ENCODE measurements at places on chromosomes 16 and 17.

GRCh38 chr17:69954241-69954925, 120.6 kb upstream of the KCNJ16 start:
- DNase-seq: no peak

GRCh38 chr17:4940555-4941318, 669 bp downstream of the RNF167 start:
- DNase-seq: no peak

- no peak for DNase-seq
Measured at GRCh38 chr17:50891577-50891989, 25.4 kb upstream of the TOB1 start.

DNA sequence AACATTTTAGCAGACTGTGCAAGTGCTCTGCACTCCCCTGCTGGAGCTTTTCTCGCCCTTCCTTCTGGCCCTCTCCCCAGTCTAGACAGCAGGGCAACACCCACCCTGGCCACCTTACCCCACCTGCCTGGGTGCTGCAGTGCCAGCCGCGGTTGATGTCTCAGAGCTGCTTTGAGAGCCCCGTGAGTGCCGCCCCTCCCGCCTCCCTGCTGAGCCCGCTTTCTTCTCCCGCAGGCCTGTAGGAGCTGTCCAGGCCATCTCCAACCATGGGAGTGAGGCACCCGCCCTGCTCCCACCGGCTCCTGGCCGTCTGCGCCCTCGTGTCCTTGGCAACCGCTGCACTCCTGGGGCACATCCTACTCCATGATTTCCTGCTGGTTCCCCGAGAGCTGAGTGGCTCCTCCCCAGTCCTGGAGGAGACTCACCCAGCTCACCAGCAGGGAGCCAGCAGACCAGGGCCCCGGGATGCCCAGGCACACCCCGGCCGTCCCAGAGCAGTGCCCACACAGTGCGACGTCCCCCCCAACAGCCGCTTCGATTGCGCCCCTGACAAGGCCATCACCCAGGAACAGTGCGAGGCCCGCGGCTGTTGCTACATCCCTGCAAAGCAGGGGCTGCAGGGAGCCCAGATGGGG, 3.1 kb downstream of the GAA start:
- DNase-seq: no peak

DNA sequence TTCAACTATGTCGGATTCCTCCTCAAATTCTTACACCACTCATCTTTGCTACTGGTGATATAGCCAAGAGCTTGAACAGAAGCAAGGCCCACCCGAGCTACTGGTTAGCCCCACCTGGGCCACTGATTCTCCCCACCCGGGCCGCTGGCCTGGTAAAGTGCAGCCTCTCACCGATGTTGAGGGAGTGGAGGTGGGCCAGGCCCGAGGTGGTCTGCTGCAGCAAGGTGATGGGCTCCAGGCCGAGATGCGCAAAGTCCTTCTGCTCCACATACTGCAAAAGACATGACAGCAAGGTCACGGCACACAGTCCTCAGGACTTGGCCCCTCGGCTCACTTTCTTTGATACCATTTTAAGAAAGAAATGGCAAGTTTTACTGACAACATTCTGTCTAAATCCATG, 32.7 kb upstream of the ICAM2 start:
- DNase-seq: no peak

GRCh38 chr17:47295037-47295873, 28.5 kb upstream of the EFCAB13 start:
- no peak for DNase-seq

DNA sequence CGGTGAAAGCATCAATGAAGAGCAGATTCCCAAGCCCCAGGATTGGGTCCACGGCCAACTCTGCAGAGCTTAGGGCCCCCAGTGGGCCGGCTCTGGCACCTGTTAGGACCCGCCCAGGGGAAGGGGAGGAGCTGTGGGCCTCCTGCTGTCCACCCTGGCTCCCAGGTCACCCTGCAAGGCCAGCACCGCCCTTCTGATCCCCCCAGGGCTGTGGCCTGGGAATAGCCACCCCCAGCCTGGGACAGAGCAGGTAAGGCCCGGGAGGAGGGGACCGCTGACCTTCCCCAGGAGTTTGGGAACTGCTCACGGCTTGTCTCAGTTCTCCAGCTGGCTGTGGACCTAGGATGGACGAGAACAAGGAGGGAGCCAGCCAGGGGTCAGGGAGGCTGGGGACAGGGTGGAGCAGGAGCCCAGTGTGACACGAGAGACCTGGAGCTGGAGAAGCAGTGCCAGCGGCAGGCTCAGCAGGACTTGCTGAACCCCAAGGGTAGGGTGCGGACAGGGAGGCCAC, 39.3 kb upstream of the SLC38A10 start:
- no peak for DNase-seq

GRCh38 chr17:42097691-42098631, at the start of gene ZNF385C:
Gene ZNF385C (minus strand): TSS chr17:42098473. CDS start chr17:42063056, 35,417 bp downstream.
- no peak for DNase-seq

DNA sequence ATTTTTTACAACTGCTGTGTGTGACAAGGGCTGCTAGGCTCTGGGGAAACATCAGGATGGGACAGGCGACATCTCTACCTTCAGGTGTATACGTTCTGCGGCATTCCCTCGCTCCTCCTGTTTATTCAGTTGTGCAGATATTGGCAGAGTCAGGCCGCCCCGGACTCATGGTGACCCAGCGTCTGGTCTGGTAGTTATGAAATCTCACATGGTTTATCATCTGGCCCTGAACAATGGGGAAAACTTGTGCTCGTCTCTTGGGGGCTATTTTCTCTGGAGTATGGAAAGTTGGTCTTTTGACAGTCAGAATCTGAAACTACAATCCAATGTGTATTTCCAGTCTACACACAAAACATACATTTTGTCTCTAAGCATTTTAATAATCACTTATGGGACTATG, 3.3 kb downstream of the MARCHF10 start:
- no peak for DNase-seq

DNA sequence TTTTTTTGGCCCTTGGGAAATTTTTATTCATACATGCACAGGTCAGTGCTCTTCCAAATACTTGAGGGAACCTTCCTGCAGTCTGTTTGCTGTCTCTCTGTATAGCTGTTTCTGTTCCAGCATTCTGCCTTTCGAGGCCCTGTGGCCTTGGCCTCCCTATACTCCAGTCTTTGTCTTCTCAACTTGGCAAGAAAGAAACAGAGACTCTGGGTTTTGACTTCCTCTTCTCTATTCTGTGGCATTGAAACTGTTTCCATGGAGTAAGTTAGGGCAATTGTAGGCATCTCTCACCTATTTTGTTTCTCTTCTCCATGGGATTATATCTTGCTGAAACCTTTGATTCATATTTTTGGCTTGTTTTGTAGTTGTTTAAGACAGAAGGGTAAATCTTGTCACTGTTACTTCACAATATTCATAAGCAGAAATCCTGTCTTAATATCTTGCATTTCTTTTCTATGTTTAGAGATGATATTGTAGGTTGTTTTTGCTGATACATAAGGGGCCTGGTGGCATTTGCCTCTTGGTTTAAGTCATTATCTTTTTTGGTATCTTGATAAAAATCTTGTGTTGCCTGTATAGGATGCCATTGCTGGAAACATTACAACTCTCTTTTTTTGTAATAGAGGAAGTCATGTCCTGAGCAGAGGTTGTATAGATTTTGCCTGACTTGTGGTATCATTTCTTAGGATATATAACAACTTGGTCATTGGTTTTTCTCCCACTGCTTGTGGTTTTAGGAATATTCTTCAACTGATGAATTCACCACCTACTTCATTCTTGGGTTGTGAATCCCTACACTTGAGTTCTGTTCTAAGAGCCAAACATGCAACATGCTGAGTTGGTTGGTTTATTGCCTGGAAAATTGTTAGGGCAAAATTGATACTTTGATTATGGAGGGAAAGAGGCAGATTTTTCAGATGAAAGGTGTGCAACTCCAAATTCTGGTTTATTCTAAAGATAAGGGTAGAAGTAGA, 168.6 kb downstream of the FTO start:
- no peak for DNase-seq

GRCh38 chr17:45940293-45940692, 45.9 kb downstream of the MAPT start:
- no peak for DNase-seq

DNA sequence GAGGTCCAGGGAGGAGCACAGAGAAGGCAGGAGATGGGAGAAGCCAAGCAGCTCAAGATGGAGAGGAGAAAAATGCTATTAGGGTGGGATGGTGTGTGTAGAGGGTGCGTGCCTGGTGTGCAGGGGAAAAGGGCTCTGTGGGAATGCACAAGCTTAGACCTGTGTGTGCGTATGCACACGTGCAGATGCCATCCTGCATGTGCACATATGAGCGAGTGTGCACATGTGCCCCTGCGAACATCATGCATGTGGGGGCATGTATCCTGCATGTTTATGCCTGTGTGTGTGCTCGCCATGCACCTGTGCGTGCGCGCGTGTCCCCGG, 438 bp upstream of the KCNJ12 start:
- no peak for DNase-seq

DNA sequence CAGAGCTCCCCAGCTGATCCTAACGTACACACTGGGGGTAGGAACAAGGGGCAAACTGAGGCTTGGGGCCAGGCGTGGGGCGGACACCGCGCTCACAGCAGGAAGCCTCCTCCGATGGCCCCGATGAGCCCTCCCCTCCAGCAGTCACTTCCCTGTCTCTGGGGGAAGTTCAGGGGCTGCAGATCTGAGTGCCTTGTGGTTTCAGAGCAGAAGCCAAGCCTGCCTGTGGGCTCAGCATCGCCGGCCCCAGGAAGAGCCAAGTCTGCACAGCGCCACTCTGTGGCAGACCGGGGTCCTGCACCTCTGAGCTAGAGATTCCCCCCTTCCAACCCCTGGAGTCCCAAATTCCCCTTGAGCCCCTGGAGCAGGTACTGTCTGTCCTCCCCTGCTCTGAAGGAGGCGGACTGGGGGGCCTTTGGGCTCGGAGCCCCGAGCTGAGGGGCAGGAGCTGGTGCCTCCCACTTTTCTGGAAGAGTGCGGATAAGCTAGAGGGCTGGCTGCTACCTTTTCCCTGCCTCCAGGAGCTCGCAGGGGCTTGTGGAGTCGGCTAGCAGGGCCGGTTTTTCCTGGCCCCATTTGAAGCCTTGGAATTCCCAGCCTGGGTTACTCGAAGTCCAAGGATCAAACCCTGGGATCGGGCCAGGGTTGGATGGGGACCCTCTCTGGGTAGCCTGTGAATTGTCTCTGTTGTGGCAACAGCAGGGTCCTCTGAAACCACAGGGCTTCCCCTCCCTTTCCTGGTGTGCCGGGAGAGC, 2.9 kb downstream of the GSE1 start:
- peak; percentile 39 for DNase-seq

DNA sequence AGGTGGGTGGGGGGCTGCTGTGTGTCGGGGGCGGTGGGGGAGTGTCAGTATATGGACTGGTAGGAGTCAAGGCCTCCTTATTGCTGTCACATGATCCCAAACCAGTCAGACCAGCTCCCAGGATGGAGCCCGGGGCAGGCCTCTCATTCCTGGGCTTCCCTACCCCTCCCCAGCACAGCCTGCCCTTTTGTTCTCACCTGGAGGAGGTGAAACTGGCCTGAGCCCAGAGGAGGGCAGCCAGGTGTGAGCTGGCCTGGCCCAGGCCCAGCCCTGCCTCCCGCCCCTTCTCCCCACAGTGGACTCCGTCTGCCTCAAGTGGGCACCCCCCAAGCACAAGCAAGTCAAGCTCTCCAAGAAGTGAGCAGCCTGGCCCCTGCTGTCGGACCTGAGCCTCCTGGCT, 4.6 kb downstream of the PRSS8 start:
- no peak for DNase-seq

DNA sequence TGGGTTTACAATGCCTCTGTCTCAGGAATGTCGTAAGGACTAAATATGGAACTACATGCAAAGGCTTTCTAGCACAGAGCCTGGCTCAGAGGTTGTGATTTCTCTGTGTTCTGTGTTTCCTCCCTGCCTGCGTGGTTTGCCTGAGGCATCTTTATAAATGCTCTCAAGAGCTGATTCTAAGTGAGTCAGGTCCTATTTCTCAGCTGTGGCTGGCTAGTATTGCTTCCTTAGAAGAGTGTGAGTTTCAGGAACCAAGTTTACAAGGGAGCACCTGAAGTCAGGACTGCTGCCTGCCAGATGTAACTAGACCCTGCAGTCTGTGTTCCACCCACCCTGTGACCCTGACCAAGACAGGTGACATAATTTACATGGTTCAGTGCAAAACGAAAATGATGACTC, 8.0 kb upstream of the CCL1 start:
- DNase-seq: no peak

Data from esophagus squamous epithelium (tissue), 5 donors.